Stimulated activated naive CD8-positive, alpha-beta T cell treated with anti-CD3 and anti-CD28 coated beads, Interleukin-15, amount 100 ng/mL, for 72 hours (primary cell): ENCODE measurements at places on chromosomes 6 and 20.

DNA sequence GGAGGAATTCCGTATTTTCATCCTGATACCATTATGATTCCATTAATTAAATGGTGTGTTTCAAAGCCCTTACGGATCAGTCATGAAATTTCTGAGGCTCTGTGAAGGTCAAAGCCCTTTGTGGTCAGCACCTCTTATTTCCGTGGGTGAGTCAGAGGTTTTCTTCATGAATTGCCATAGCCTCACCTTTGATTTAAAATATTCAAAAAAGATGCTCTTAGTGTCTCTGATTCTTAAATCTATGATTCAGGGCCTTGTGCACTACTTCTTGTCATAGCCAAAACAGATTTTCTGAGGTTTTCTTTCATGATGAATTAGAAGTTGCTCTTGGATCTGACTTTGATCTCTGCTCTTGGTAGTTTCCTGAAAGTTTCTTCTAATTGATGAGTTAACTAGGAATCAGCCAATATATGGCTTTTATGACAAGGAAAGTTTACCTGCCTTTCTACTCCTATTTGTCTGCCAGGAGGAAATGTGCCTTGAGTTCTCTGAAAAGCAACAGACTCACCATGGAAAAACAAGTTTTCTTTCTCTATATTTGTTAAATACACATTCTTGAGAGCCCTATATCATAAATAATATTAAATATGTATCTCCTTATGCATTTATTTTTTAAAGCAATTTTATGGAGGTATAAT is 613.0 kb downstream of the UTRN start:
- no peak for DNase-seq

- peak; percentile 48 for DNase-seq
Measured at GRCh38 chr6:106117579-106117978, 31.4 kb downstream of the PRDM1 start.

DNA sequence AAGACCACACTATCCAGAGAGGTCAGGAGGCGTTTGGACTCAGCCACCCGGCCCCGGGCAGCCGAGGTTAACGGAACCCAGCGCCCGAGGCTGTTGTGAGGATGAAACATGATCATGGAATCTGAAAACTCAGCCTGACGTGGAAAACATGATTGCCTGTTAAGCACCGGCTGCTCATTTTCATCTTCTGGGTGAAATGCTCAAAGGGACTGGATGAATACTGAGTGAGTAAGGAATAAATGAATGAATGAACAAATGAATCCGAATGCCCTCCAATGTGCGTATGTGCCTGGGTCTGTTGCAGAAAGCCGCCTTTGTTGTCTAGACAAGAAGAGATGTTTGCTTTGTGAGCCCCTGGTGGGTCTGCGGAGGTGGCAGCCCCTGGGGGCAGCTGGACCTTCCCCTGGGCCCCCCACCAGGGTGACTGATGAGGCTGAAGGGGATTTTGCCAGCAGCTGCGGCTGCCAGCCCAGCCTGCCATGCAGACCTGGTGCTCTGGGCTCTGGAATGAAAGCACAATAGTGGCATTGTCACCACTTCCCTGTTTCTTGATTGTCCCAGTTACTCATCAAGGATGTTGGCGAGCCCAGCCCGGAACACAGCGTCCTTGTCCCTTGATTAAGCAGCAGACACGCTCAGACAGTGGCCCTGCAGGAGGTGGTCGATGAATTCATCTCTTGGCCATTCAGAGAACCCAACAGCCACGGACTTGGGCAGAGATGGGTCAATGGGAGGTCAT is 211.1 kb downstream of the ANKRD60 start:
- DNase-seq: no peak

DNA sequence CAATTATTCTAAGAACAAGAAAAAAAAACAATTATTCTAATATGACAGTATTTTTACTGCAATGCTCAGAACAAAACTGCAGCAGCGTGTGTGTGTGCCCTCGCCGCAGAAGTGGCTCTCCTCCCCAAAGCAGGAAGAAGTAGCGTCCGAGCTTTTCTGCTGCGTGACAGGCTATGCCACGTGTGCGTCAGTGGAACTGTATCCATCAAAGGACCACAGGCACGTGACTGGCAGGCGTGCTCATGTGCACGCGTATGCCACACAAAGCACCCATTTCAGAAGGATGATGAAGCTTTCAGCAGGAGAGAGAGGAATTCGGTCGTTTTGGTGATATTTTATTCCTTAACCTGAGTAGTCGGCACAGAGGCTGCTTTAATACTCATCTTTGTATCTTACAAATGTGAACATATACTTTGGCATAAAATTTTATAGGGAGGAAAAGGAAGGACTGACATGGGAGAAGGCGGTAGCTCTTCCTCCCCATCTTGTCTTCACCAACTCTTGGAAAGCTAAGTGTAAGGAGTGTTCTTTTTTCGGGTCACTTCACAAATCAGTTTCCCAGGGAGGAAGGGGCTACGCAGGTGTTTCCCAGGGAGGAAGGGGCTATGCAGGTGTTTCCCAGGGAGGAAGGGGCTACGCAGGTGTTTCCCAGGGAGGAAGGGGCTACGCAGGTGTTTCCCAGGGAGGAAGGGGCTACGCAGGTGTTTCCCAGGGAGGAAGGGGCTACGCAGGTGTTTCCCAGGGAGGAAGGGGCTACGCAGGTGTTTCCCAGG is 3.4 kb downstream of the TCFL5 start:
- DNase-seq: no peak

GRCh38 chr6:97160280-97160679 is 122.7 kb downstream of the MMS22L start:
- DNase-seq: no peak

DNA sequence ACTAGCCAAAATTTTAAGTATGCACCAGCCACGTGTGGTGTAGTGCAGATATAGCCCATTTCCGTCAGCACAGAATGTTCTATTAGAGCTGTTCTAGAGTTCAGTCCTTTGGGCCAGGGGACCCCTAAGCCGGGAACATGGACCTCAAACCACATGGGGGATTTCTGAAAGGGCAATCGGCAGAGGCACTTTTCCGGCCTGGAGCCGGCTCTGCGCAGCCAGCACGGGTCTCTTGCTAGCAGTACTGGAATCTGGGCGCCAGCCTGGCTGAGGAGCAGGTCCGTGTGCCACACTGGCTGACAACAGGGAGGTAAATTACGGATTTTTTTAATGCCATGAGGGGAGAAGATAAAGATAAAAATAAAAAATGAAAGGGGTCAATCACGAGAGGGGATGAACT is 120.5 kb downstream of the SULF2 start:
- DNase-seq: no peak

- DNase-seq: no peak
Measured at GRCh38 chr20:60463798-60464197, 505.6 kb downstream of the CDH26 start.

- DNase-seq: no peak
Measured at GRCh38 chr6:125102891-125103290, 50.7 kb upstream of the TPD52L1 start.

DNA sequence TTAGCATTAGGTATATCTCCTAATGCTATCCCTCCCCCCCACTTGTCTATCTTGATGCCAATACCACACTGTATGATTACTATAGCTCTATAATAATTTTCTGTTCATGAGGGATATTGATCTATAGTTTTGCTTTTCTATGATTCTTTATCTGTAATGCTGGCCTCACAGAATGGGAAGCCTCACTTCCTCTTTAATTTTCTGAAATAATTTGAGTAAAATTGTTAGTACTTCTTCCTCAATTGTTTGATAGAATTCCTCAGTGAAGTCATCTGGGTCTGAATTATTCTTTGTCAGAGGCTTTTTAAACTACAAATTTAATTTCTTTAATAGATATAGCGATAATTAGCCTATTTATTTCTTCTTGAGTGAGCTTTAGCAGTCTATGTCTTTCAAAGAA is 31.2 kb downstream of the SIRPD start:
- DNase-seq: no peak

DNA sequence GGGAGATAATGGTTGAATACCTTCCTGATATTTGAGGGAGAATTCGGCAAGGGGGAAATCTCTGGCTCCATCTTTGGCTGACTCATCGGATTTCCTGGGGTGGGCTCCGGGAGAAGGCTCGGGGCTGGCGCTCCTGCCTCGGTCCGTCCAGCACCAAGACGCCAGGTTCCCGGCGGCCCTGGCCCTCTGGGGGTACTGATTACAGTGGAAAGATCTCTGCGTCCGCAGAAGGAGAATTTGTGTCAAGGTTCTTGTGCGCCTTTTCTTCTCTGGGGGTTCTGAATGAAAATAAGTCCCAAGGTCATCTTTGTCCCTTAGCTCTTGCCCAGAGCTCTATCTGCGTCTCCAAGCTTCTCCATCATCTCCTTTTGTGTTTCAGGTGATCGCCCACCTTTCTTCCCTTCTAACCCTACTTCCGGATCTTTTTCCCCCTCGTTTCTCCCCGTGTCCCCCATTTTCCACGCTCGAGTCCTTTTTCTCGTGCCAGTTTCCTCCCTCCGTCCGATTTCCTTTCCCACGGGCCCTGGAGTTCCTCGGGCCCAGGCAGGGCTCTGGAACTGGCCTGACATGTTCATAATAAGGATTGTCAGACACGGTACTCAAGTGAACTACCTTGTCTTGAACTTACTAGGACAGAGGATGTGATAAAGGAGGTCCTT is 11.6 kb downstream of the NRN1 start:
- no peak for DNase-seq

DNA sequence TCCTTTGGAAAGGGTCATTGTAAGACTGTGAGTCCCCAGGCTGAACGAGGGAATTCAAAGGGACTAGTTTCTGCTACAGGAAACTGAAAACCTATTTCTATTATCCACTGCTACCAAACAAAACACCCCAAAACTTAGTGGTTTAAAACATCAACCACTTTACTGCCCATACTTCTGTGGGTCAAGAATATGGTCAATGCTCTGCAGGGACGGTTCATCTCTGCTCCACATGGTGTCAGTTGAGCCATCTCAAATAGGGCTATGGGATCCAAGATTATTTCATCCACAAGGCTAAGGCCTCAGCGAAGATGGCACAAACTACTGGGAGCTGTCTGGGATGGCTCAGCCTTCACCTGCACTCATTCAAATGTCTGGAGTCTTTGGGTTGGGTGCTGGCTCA is 65.5 kb downstream of the DZANK1 start:
- DNase-seq: no peak
